ENCODE measurements at places on chromosomes 5 and 9.
A peak's percentile ranks its signal among the peaks of the same experiment; 100 is the strongest.

- peaks cover 5% of the 10 kb centered on the region for H3K4me1 ChIP-seq
- peak overlapping the region; percentile 27 for H3K27ac ChIP-seq
- peak; percentile 8 for DNase-seq
- H3K4me3 ChIP-seq: no peak overlapping the region
These were observed 654.4 kb upstream of the CDH6 start for GRCh38 chr5:30539004-30539634.

DNA sequence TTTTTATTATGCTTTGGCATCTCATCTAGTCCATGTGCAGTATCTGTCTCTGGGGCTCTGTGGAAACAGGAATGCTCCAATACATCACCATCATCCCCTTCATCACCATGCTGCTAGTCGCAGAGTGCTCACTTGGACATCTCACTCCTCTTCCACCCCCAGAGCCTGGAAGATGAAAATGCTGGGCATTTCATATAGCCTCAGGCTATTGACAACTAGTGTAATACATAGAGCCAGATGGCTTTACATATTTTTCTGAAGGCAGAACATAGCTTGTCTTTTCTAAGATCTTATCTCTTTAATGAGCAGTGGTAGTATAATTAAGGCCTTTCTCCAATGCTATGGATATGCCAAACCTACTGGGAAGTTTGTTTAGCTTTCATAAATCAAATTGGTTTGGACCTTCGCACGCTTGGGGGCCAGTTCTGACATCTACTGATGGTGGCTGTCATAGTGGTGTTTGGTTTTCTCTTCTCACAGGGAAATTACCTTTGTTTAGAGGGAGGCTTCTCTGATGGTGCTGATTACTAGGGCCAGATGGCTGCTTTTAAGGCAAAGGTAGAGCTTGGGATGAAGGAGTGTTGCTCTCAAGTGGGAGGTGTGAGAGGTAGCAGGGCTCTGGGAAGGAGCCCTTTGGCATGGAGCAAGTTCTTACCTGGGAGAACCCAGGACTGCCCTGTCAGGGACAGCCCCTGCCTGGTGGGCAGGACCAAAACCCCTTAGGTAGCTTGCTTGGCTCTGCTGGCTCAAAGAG is 63.1 kb upstream of the CXCL14 start:
- no peaks in the 10 kb centered on the region for H3K36me3 ChIP-seq
- no peak overlapping the region for H3K27ac ChIP-seq
- H3K4me3 ChIP-seq: no peak overlapping the region
- peaks cover 10% of the 10 kb centered on the region for H3K27me3 ChIP-seq
- no peaks in the 10 kb centered on the region for H3K4me1 ChIP-seq

DNA sequence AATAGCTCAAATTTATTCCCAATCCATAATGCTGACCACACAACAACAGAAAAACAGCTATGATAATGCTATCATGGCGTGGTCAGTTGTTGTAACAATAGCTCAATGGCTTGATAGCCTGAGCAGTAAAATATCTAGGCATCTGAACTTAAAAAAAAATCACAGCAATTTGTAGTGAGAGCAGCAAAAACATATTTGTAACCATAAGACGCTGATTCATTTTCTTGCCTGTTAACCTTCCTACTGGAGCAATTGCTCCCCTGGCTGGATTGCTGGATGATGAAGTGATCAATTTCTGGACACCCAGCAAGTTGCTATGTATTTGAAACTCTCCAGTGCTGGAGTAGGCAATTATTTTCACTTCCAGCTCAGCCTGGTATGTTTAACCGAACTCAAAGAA is 115.1 kb downstream of the PCSK1 start:
- no peak overlapping the region for H3K4me3 ChIP-seq
- H3K4me1 ChIP-seq: no peaks in the 10 kb centered on the region
- H3K36me3 ChIP-seq: peaks cover 4% of the 10 kb centered on the region
- no peak for DNase-seq
- H3K27ac ChIP-seq: no peak overlapping the region

DNA sequence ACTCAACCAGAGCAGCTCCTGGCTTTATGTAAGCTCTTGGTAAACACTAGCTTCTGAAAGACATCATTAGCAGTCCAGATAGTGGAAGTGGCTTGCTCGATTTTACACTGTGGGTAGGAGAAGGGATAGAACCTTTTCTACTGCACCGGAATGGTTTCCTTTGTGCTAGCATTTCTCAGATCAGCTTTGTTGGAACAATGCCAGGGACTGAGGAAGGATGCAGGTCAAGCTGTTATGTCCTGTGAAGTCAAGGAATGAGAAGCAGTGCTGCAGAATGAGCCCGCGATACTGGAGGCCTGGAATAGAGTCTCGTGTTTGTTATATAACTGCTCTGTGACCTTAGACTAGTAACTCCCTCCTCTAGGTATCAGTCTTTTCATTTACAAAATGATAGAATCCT is 233.6 kb downstream of the GABRB2 start:
- peaks cover 4% of the 10 kb centered on the region for H3K27me3 ChIP-seq
- H3K36me3 ChIP-seq: no peaks in the 10 kb centered on the region
- H3K4me1 ChIP-seq: no peaks in the 10 kb centered on the region
- H3K27ac ChIP-seq: no peak overlapping the region
- H3K4me3 ChIP-seq: no peak overlapping the region
- no peak for DNase-seq

DNA sequence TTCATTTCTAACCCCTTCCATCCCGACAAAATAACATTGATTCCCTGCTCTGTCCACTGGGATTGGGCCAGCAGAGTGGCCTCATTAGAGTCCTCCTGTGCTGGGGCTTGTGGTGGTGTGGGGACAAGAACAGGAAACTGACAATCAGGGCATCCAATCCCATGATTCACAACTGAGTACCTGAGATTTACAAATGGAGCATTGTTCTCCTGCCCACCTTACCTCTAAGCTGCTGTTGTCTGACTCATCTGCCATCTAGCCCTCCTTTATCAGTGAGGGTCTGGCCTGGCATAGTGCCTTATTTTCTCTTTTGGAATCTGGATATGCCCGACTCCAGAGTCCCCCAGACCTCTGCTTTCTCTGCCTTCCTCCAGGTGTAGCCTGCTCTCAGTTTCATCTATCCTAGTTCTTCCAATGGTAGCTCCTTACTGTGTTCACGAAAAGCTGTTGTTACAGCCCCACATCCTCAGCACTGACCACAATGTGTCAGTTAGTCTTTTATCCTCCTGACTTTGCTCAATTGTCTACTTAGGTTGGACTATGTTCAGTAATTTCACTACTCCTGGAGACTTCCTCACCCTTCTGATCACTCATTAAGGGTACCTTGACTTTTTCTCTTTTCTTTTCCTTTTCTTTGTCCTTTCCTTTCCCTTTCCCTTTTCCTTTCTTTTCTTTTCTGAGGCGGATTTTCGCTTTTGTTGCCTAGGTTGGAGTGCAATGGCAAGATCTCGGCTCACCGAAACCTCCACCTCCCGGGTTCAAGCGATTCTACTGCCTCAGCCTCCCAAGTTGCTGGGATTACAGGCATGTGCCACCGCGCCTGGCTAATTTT is 13.4 kb downstream of the WNT8A start:
- no peaks in the 10 kb centered on the region for H3K36me3 ChIP-seq
- H3K27ac ChIP-seq: no peak overlapping the region
- DNase-seq: no peak

GRCh38 chr5:6721442-6721841 is 8.2 kb downstream of the TENT4A start:
- H3K27me3 ChIP-seq: no peaks in the 10 kb centered on the region
- no peak for DNase-seq
- no peak overlapping the region for H3K4me3 ChIP-seq
- peaks cover 34% of the 10 kb centered on the region for H3K36me3 ChIP-seq

DNA sequence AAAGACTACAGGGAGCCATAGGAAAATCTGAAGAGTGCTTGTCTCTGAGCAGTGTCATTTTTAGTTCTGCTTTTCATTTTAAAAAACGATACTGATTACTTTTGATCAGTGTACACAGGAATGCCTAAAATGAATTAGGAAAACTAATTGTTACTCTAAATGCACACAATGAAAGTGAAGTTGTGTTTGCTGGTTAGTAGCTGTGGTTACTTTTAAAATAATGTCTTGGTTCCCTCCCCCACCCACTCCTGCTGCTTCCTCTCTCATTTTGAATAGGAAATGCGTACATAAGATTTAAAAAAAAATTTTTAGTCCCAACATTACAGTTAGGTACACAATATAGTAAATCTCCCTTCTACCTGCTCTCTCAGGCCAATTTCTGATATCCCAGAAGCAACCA is 47.5 kb upstream of the PLPP1 start:
- no peak for DNase-seq
- no peak overlapping the region for H3K4me3 ChIP-seq
- no peaks in the 10 kb centered on the region for H3K4me1 ChIP-seq

- H3K27ac ChIP-seq: no peak overlapping the region
- no peak overlapping the region for H3K4me3 ChIP-seq
- peaks cover 4% of the 10 kb centered on the region for H3K27me3 ChIP-seq
- H3K36me3 ChIP-seq: no peaks in the 10 kb centered on the region
These were observed 20.1 kb upstream of the IFNB1 start for GRCh38 chr9:21097817-21098216.

GRCh38 chr5:33857037-33857436 is 34.8 kb downstream of the ADAMTS12 start:
- H3K27me3 ChIP-seq: no peaks in the 10 kb centered on the region
- peaks cover 74% of the 10 kb centered on the region for H3K4me1 ChIP-seq
- peak overlapping the region; percentile 20 for H3K27ac ChIP-seq
- H3K36me3 ChIP-seq: peaks cover 10% of the 10 kb centered on the region
- H3K4me3 ChIP-seq: no peak overlapping the region

GRCh38 chr5:159750226-159750625 is 166.1 kb upstream of the ADRA1B start:
- no peaks in the 10 kb centered on the region for H3K36me3 ChIP-seq
- H3K4me3 ChIP-seq: no peak overlapping the region
- no peak for DNase-seq
- H3K4me1 ChIP-seq: peaks cover 4% of the 10 kb centered on the region
- no peak overlapping the region for H3K27ac ChIP-seq

DNA sequence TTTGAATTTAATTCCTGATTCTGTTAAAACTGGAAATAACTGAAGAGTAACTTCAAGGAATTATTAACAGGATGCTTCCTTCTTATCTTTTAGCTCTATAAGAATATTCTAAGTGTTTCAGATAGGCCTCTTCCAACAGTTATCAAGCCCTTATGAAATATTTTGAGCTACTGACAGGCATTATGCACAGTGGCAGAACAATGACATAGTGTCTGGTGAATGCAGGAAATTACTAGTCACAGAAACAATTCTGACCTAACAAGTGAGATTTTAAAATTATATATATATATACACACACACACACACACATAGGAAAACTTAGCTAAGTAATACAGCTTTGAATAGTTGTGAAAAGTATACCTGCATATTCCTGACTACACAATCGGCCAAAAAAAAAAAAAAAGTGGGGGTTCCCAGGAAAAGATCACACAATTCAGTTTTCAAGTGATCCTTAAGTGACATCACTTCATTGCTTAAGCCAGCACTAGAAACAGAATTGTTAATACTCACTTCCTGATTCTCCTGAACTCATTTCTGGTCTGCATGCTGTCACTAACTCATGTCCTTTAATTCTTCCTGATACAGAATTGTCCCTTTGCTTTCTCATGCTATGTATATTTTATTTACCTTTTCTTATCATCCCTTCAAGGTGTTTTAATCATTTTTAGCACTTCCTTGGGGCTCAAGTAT is 77.3 kb downstream of the SLC25A46 start:
- H3K27ac ChIP-seq: no peak overlapping the region
- peaks cover 5% of the 10 kb centered on the region for H3K27me3 ChIP-seq
- no peaks in the 10 kb centered on the region for H3K4me1 ChIP-seq
- no peak for DNase-seq
- H3K4me3 ChIP-seq: no peak overlapping the region

DNA sequence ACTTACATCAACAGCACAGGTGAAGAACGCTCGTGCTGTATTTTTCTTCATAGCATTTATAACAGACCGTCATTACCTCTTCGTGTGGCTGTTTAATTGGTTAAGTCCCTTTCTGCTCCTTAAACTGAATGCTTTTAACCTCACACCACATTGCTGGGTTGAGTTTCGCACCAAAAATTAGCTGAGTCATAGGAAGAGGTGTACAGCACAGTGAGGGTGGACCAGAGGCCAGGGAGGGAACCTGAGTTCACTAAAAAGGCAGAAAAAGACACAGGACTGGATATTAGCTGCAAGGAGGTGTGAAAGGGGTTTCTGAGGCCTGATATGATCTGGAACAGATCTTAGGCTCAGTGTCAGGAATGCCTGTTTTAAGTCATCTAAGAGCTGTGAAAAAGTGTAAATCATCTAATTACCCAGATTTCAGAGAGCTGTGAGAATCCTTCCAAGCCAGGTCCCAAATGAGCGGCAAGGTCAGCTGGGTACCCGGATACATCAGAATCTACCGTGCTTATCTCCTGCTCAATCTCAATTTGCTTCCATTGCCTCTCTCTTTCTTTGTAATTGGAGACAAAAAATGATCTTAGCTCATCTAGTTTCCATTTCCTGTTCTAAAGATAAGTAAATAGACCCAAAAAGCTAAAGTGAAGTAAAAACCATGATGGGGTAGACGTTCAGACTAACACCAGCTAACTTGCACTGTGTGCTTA is 7.1 kb upstream of the CFAP90 start:
- H3K4me3 ChIP-seq: no peak overlapping the region
- peaks cover 45% of the 10 kb centered on the region for H3K36me3 ChIP-seq
- H3K27ac ChIP-seq: peak overlapping the region; percentile 91
- DNase-seq: no peak
- H3K27me3 ChIP-seq: no peaks in the 10 kb centered on the region

- peaks cover 3% of the 10 kb centered on the region for H3K27me3 ChIP-seq
- H3K4me3 ChIP-seq: no peak overlapping the region
- H3K4me1 ChIP-seq: peaks cover 23% of the 10 kb centered on the region
- DNase-seq: no peak
- H3K36me3 ChIP-seq: no peaks in the 10 kb centered on the region
These were observed 989.8 kb downstream of the TLE1 start for GRCh38 chr9:80699511-80699998.

DNA sequence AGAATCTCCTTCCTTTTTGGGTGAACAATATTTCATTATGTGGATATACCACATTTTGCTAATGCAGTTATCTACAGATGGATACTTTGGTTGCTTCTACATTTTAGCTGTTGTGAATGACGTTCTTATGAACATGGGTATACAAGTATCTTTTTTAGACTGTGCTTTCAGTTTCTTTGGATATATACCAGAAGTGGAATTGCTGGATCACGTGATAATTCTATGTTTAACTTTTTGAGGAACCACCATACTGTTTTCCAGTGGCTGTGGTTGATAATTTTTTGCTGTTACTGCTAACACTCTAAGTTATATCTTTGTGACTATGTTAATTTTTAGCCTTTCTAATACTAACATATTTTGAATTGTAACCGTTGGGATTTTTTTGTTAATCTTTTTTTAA is 12.5 kb downstream of the WDR70 start:
- peak overlapping the region; percentile 55 for H3K27ac ChIP-seq
- H3K4me1 ChIP-seq: no peaks in the 10 kb centered on the region
- H3K27me3 ChIP-seq: no peaks in the 10 kb centered on the region
- H3K36me3 ChIP-seq: peaks cover 43% of the 10 kb centered on the region
- H3K4me3 ChIP-seq: no peak overlapping the region

DNA sequence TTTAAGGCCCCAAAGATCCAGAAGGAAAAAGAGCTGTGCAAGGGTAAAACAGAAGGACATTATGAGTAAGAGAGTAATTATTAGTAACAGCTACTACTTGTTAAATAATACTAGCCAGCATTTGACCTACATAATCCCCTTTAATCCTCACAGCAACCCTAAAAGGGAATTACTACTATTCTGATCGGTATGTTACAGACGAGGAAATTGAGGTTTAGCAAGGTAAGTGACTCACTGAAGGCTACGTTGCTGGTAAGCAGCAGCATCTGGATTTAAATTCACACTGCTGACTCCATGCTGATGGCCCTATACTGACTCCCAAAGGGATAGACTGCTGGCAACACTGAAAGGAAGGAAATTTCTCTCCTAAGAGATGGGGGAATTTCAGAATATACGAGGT is 3.7 kb upstream of the FSD1L start:
- H3K27ac ChIP-seq: no peak overlapping the region
- DNase-seq: no peak
- H3K4me3 ChIP-seq: no peak overlapping the region
- H3K36me3 ChIP-seq: peaks cover 5% of the 10 kb centered on the region
- peaks cover 53% of the 10 kb centered on the region for H3K4me1 ChIP-seq
